ENCODE measurements at places on chromosomes 4 and X.

- DNase-seq, result no peak
Measured at GRCh38 chrX:42290608-42291007, 367.3 kb upstream of the CASK start.

GRCh38 chrX:131778269-131779218 lies 234.7 kb downstream of the OR13H1 start:
- no peak for DNase-seq

GRCh38 chr4:6892909-6893202 lies 16.8 kb upstream of the TBC1D14 start:
- DNase-seq, result no peak

GRCh38 chrX:115719171-115719570 lies 158.2 kb downstream of the PLS3 start:
- no peak for DNase-seq

- DNase-seq, result no peak
Measured at GRCh38 chr4:141560056-141560455, 76.3 kb upstream of the IL15 start.

GRCh38 chr4:26634237-26634636 lies 50.4 kb downstream of the TBC1D19 start:
- no peak for DNase-seq

DNA sequence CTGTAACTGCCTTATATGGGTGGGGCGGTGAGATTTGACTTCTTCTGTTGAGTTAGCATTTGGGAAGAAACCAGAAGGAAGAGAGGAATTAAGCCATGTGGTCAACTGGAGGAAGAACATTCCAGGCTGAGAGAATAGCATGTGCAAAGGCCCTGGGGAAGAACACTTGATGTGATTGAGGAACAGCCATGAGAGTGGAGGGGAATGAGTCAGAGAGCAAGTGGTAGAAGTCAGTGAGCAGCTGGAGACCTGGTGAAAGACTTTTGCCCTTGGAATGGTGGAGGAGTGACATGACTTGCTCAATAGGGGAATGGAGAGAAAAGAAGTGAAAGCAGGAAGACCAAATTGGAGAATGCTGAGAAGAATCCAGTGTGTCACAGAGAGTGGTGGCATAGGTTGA lies 327.8 kb upstream of the HAND2 start:
- DNase-seq, result no peak

- no peak for DNase-seq
Measured at GRCh38 chr4:157223456-157223855, 2.9 kb downstream of the GRIA2 start.

DNA sequence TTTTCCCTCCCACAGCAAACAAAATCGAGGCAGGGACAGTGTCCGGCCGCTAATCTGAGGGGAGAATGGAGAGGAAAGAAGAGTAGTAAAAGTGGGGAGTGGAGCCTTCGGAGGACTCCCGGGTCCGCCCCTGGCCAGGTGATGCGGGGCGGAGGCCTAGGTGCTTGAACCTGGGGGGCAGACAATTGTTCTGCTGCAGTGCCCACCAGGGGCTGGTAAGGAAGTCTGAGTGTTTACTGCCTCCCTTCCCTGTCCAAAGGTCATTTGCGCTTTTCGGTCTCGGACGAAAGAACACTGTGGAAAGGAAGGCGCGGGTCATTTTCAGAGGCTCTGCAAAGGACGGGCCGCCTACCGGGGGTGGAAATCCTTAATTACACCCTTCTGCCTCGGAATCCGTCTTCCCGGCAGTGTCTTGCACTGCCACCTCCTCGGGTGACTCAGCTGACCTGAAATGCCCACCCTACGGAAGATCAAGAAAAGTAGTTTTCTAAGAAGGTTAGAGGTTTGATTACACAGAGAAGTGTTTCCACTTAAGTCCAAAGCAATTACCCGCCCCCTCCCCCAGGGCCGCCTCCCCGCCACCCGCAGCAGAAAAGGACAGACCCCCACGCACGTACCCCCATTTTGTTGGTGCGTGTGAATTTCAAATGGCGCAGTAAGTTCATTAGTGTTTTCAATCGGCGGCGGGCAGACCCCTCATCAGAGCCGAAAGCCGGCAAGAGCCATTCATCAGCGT lies 99.9 kb upstream of the TENM3 start:
- DNase-seq, result no peak

GRCh38 chr4:158809611-158810486 lies 41.0 kb downstream of the FNIP2 start:
- peak; percentile 72 for DNase-seq

DNA sequence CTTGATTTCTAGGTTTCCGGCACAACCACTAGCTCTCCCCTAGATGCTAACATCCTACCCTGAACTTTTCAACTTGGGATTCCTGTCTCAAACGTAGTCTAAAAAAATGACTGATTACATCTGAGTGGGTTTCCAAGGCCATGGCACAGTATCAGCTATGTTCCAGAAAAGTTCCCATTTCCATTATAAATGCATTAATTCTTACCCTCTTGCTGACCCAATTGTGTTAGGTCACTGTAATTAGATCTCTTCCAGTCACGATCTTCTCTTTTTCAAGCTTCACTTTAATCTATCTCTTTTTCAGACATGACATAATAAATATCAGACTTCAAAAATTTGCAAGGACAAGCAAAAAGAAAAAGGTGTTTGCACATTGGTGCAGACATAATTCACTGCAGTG lies 50.6 kb upstream of the PDE5A start:
- no peak for DNase-seq

GRCh38 chr4:53004497-53005148 lies 142.5 kb downstream of the RASL11B start:
- DNase-seq, result no peak

GRCh38 chrX:23503835-23504539 lies 163.3 kb upstream of the PRDX4 start:
- DNase-seq, result peak; percentile 64

DNA sequence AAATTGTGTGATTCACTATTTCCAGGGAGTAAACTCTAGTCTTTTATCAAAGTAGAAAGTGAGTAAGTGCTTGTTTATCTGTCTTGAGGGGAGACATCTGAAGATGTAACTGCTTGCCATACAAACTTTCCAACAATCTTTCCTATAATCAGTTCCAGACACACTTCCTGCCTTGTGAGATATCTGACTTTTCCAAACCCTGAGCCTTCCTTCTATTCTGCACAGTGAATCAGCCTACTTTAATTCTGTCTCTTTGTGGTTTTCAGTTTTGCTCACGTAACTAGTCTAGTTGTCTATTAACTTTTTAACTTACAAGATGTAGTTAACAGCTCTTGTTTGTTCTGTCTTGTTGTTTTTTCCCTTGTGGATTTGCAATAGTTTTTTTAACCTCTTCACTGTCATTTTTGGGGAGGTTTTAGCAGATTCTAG lies 947.8 kb downstream of the C4orf33 start:
- no peak for DNase-seq

GRCh38 chrX:154369449-154370299 lies 4.8 kb downstream of the FLNA start:
- peak; percentile 81 for DNase-seq

DNA sequence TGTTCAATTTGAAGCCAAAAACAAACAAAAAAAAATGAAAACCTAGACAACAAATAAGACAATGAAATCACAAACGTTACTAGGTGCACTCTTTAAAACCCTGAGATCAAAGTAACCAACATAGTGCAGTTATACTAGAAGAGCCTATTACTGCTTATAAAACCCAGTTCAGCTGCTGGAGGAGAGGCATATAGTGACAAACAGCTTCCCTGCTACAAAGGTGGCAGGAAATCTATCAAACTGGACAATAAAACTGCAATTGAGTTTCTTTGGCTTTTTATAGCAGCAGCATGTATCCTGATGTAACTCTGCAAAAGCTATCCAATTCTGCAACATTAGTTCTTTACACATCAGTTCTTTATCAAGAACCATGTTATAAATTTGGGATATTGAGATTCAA lies 155.6 kb downstream of the LRBA start:
- DNase-seq, result no peak

DNA sequence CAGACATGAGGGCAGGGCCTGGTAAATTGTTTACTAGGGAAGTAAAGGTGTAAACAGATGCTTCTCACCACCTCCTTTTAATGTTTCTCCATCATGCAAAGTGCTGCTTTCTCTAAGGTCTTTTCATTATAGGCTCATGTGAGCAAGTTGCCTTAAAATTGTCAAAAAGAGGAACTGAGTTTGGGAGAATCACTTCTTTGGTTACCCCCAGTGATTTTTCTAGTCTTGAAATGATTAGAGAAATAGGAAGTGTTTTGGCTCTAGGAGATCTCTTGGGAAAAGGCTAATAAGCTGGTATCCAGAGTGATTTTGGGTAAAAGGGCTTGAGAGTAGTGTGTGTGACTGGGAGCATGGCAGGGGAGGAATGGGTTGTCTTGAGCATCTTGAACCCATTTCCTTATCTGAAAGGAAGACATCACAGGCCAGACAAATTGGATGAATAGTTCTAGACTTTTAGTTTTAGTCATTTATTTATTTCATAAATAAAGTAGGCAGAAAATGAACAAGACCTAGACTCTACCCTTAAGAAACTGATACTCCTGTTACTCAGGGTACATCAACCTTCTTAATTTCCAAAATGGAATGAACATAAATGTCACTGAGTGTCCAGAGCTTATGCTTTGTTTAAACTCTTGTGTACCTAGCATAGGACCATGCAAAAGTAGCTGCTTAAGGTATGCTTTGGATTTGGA lies 14.2 kb downstream of the GRPR start:
- DNase-seq, result no peak

DNA sequence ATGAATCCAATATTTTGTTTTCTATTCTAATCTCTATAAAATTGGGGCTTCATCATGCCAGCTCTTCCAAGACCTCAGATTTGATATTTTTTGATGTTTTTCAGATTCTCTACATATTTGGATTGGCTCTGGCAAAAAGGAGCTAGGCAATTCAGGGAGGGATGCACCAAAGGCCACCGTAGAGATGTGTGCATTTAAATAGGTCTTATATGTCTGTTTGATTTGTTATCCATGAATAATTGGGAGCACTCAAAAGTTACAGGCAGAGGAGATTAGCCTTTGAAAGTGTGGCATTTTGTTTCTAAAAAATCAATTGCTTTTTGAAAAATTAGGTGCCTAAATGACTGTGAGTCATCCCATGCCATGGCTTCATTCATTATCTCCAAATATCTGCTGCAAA lies 147.1 kb upstream of the RPS6KA6 start:
- DNase-seq, result no peak

- DNase-seq, result no peak
Measured at GRCh38 chr4:103397541-103397940, 199.4 kb upstream of the CENPE start.

GRCh38 chr4:8400632-8401325 lies 39.7 kb downstream of the ACOX3 start:
- no peak for DNase-seq

GRCh38 chr4:41476310-41476885 lies 61.6 kb upstream of the LIMCH1 start:
- DNase-seq, result no peak

GRCh38 chr4:52956691-52957090 lies 94.6 kb downstream of the RASL11B start:
- no peak for DNase-seq

GRCh38 chr4:128355305-128355704 lies 67.7 kb upstream of the PGRMC2 start:
- no peak for DNase-seq

GRCh38 chr4:78038704-78039103 lies 18.4 kb upstream of the FRAS1 start:
- no peak for DNase-seq

- no peak for DNase-seq
Measured at GRCh38 chr4:8207314-8207713, 8.2 kb downstream of the SH3TC1 start.

DNA sequence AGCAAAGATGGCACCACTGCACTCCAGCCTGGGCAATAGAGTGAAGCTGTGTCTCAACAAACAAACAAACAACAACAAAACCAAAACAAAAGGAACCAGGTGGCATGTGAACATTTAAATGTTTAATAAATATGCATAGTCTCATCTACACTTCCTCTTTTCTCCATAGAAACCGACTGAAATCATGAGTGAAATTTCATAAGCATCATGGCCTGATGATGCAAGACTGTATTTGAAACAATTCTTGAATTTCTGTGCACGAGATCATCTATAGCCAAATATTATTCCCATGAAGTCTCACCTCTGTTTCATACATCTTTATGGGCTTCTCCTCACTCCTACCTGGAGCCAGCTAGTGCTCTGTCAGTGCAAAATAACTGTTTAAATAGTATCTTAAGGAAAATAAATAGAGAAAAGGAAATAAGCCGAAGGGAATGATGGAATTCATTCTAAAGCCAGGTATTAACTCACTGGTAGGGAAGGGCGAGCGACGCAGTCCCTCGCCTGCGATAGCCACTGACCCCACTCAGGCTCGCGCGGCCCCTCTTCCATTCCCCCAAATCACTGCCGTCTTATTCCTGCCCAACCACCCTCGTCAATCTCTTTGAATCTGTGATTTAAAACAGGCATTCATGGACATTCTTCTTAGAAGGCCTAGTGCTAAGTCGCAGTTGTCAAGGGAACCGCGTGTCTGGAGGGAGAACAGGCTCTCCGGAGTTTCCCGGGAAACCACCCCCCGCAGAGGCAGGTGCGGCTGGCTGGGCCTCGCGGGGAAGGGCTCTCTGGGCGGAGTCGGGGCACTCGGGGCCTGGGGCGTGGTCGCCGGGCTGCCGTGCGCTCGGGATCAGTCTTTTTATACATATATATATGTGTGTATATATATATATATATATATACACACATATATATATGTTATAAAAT lies 52.4 kb upstream of the TRIM2 start:
- no peak for DNase-seq

DNA sequence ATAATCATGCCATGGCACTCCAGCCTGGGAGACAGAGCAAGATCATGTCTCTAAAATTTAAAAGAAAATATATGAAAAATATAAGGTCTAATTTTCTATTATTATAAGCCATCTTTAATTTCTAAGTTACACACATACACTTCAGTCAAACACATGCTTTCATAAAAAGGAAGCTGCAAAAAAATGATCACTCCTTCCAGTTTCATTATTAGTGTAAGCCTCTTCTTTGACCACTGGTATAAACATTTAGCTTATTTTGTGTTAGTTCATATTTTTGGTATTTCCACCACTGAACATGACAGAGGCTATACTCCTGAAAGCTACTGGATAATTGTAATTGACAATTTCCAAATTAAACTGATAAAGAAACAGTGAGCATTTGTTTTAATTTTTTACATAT lies 163.3 kb upstream of the USP38 start:
- DNase-seq, result no peak

- DNase-seq, result peak; percentile 73
Measured at GRCh38 chr4:40672528-40673522, 43.2 kb upstream of the RBM47 start.

All from HFF-Myc (cell line).